Subcutaneous preadipocyte (primary cell): ENCODE measurements at places on chromosomes 16 and 17. TPM values are rescaled to one million over a fixed set of nuclear protein-coding genes. Genes with fewer than 3 reads are reported as not detected.

AHSP gene
- total RNA-seq = not detected in 2 replicates

KRTAP2-2 gene
- total RNA-seq = not detected in 2 replicates

MAPT gene
- 0.37 and 0.39 TPM in 2 replicates for total RNA-seq

GNGT2 gene
- not detected in 2 replicates for total RNA-seq

PYDC1 gene
- not detected in 2 replicates for total RNA-seq

DNASE1L2 gene
- total RNA-seq = under 0.01 and 1.2 TPM in 2 replicates

PRSS22 gene
- not detected in 2 replicates for total RNA-seq

KRTAP1-1 gene
- not detected in 2 replicates for total RNA-seq

GP1BA gene
- total RNA-seq = not detected in 2 replicates

MAP2K6 gene
- 0.39 and 1.5 TPM in 2 replicates for total RNA-seq

ACSM5 gene
- total RNA-seq = 0.78 and 8.5 TPM in 2 replicates

GRAPL gene
- not detected in 2 replicates for total RNA-seq

FZD2 gene
- total RNA-seq = 2.9 and 3.7 TPM in 2 replicates

GSG1L2 gene
- not detected in 2 replicates for total RNA-seq

CA7 gene
- not detected in 2 replicates for total RNA-seq

TMEM88 gene
- total RNA-seq = 0.20 TPM in 1 of 2 replicates, not detected in the other

DNAH3 gene
- under 0.01 TPM in 1 of 2 replicates, not detected in the other for total RNA-seq

FBXL20 gene
- total RNA-seq = 8.5 and 10.4 TPM in 2 replicates

SULT1A4 gene
- total RNA-seq = 2.0 and 4.0 TPM in 2 replicates

CACNA1G gene
- total RNA-seq = 0.39 and 0.73 TPM in 2 replicates

NAA38 gene
- 61.6 and 106 TPM in 2 replicates for total RNA-seq

IRF8 gene
- total RNA-seq = not detected in 2 replicates

CIITA gene
- 0.78 and 1.5 TPM in 2 replicates for total RNA-seq

EMP2 gene
- total RNA-seq = 25.0 and 29.5 TPM in 2 replicates

CLEC19A gene
- total RNA-seq = not detected in 2 replicates

SNTB2 gene
- total RNA-seq = 27.9 and 47.3 TPM in 2 replicates

CCL5 gene
- total RNA-seq = not detected in 2 replicates

KRT20 gene
- total RNA-seq = not detected in 2 replicates

CDRT15 gene
- not detected in 2 replicates for total RNA-seq

SF3B3 gene
- total RNA-seq = 154 and 204 TPM in 2 replicates
